Right cardiac atrium (tissue), 5 donors: ENCODE measurements at places on chromosomes 3 and 15.

GRCh38 chr15:59657635-59658125 lies 365 bp upstream of the GTF2A2 start:
- peak; percentile 63 for DNase-seq

- no peak for DNase-seq
These were observed 733.6 kb upstream of the GBE1 start for GRCh38 chr3:82494977-82495489.

GRCh38 chr15:26866298-26867199 lies at the start of gene GABRA5:
Gene GABRA5 (plus strand): TSS chr15:26867062. CDS start chr15:26869249, 2,187 bp downstream.
- DNase-seq: peak; percentile 73

DNA sequence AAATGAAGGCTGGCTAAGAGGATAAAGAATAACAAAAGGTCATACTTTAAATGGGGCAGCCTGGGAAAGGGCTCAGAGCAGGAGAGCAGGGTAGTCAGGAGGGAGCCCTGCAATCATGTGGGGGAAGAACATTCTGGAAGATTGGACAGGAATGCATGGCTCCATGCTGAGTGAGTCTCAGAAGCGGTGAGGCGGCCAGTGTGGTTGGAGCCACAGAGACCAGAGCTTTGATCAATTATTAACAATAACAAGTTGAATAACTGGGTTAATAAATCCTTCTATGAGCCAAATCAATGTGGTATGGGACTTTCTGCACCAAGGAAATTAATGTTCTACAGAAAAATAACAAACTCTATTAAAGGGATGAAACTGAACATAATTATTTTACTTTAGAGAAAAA lies 57.9 kb upstream of the DCUN1D1 start:
- no peak for DNase-seq

DNA sequence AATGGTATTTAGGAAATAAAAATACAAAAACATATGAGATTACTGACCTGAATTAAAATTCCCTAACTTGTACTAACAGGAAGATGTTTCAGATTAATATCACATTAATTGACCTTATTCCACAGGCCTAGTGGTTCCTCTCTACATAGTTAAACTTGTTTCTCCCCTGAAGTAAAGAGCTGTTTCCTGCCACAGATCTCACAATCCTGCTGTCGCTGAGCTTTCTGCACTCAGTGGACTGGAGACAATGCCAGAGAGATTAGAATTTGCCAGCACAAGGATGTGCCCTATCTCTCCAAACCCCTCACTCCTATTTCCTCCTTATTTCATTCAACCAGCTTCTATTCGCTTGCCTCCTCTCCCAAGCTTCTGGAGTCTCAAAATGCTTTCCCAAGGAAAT lies 130.6 kb downstream of the CTNNB1 start:
- no peak for DNase-seq

GRCh38 chr3:123877965-123878364 lies 6.2 kb downstream of the MYLK start:
- DNase-seq: no peak

- no peak for DNase-seq
These were observed 27.6 kb downstream of the BDH1 start for GRCh38 chr3:197528190-197528589.

GRCh38 chr3:156867174-156867573 lies 41.0 kb downstream of the LEKR1 start:
- DNase-seq: no peak
